ENCODE measurements at places on chromosomes 5 and 9.

DNA sequence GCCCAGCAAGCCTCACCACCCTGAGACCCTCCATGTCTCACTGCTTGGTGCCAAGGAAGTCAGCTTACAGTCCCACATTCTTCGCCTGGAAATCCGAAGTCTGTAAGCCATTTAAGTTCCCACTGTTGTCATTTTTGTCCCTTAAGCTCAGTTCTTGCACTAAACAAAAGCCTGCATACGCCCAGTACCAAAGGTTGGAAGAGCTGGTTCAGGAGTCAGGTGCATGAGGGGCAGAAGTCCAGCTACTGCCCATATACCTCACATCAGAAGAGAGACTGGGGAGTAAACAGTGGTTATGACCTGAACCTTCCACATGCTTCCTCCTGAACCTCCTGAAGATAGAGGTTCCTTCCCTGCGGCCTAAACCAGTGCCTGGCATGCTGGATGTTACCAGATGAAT, 146.0 kb downstream of the FRMD3 start:
- ATAC-seq: no peak

DNA sequence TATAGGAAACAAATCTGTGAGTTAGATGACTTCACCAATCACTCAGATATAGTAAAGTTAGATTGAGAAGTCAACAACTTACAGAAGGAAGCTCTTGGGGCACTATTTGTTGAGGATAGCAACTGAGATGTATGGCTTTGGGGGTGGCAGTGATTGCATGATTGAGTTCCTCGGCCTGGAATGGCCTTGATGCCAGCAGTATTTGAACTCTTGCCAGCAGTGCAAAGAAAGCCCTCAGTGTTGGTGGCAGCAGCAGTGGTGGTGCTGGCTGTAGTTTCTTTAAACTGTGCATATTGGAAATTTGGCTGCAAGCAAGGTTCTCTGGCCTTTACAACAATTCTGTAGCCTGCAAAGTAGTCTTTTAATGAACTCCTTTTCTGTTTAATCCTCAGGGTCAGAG, 41.4 kb upstream of the PJA2 start:
- ATAC-seq: no peak

- ATAC-seq: no peak
These were observed 97.9 kb downstream of the CRB2 start for GRCh38 chr9:123453831-123454321.

- no peak for ATAC-seq
These were observed 70.9 kb downstream of the PTTG1 start for GRCh38 chr5:160492565-160492964.

- ATAC-seq: no peak
These were observed 38.1 kb upstream of the SPATA31D4 start for GRCh38 chr9:81890104-81890503.

DNA sequence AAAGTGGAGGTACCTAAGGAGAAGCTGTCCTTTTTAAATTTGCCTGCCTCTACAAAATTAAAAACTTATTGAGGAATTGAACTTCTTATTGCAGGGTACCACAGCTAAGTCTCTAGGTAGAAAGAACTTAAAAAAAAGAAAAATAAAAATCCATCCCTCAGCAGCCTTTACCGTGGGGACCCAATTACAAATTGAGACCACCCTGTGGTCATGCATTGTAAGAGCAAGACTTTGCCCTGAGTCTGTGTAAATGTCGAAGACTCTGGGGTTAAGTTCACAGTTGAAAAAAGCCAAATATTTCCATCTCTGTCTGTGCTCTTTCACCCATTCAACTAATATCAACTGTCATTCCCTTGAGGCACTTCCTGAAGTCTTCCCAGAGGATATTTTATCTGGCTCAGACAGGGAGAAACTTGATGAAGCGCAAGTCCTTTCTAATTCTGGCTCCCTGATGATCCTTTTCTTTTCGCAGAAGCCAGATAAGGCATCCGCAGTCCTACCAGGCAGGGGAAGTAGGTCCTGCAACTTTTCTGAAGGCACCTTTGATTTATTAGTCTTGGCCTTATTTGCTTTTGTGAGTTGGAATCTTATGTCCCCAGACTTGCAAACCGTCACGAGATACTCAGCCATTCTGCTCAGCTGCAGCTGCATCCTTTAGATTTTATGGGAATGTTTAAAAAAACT, 323.8 kb upstream of the WWC1 start:
- ATAC-seq: no peak

- ATAC-seq: no peak
These were observed 53.6 kb downstream of the C9orf50 start for GRCh38 chr9:129567329-129567728.

- ATAC-seq: no peak
These were observed 119.8 kb upstream of the TBC1D2 start for GRCh38 chr9:98375138-98375726.

- ATAC-seq: no peak
These were observed 508.4 kb downstream of the NFIB start for GRCh38 chr9:13805546-13805945.

DNA sequence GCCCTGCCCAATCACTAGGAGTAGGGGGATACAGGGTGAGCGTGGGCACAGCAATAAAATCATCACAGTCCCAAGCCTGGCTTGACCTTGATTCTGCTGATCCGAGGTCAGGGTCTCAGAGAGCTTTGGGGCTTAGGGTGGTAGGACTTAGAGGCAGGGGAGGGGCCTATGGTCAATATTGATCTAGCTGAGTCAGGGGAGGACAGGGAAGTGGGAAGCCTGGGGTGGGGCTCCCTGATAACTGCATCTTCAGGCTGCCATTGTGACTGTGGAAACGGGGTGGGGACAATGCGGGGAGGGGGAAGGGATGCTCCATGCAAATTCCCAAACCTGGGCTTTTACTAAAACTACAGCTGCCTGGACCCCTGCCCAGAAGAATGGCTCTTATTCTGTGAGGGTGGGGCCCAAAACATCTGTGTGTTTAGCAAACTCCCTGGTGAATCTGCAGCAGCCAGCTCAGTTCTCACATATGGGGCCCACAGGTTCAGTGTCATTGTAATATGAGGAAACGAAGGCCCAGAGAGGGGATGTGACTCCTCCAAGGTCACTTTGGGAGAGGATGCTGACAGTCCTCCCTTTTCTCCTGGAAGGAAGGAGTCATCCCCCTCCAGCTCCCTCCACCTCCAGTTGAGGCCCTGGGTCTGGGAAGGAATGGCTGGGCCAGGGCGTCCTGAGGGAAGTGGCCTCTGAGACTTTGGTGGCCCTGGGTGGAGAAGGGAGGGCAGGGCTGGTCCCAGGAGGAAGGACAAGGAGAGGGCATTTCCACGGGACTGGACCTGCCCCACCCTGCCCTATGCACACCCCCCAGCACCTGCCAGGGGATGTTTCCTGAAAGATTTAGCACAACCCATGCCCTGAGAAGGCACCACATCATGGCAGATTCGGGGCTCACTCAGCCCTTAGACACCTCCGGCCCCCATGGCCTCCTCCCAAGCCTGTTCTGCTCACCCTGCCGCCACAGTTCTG, 26.4 kb downstream of the SLC6A7 start:
- no peak for ATAC-seq

DNA sequence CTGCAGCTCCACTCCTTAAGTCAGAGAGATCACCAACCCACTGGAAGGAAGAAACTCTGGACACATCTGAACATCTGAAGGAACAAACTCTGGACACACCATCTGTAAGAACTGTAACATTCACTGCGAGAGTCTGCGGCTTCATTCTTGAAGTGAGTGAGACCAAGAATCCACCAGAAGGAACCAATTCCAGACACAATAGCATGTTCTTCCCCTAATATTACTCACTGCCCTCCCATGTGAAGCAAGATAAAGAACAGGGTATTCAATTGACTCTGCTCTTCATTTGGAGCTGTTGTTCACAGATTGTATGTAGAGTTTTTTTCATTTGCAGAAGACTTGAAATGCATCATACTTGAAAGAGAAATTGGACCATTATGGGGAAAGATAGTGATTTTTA, 10.8 kb downstream of the SAXO1 start:
- no peak for ATAC-seq
